ENCODE measurements at places on chromosomes 7 and 10.

GRCh38 chr10:15348579-15348978 lies 22.5 kb downstream of the FAM171A1 start:
- no peak for DNase-seq

DNA sequence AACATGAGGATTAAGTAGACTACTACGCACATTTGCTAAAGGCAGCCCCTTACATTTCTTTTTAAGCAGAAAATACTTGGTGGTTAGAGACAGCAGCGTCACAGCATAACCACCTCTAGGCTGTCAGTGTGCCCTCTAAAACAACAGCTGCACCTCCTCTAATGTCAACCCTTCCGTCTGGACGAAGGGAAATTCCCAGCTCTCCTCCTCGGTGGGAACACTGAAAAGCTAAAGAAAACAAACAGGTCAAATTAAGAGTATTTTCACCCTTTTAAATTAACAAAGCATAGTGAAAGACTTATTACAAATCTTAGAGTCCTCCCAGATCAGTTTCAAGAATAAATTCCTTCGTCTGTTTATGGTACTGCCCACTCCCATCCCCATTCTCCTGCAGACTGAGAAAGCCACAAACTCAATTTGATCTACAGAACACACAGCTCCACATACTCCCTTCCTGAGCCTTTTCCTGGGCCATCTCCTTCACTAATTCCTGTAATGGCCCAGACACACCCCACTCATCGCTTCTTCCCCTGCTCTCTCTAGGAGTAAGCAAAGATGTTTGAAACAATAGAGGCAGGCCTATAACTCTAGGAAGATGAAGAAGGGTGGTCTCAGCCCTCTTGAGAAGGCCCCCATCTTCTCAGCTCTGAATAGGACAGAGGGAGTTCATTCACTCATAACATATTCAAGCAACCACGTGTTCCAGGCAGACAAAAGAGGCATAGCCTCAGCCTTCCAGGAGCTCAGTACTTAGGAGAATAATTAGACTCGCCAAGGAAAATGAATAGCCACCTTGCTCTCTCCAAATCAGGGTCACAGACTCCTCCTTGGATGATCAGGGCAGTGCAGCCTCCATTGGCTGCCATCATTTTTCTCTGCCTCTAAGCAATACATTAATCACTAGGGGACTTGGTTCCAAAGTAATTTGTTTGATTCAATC lies 47.5 kb upstream of the HNRNPH3 start:
- DNase-seq: no peak

GRCh38 chr7:114832906-114833595 lies 88.8 kb upstream of the MDFIC start:
- DNase-seq: no peak

- DNase-seq: peak; percentile 79
Measured at GRCh38 chr7:106057962-106058927, 53.9 kb downstream of the SYPL1 start.

DNA sequence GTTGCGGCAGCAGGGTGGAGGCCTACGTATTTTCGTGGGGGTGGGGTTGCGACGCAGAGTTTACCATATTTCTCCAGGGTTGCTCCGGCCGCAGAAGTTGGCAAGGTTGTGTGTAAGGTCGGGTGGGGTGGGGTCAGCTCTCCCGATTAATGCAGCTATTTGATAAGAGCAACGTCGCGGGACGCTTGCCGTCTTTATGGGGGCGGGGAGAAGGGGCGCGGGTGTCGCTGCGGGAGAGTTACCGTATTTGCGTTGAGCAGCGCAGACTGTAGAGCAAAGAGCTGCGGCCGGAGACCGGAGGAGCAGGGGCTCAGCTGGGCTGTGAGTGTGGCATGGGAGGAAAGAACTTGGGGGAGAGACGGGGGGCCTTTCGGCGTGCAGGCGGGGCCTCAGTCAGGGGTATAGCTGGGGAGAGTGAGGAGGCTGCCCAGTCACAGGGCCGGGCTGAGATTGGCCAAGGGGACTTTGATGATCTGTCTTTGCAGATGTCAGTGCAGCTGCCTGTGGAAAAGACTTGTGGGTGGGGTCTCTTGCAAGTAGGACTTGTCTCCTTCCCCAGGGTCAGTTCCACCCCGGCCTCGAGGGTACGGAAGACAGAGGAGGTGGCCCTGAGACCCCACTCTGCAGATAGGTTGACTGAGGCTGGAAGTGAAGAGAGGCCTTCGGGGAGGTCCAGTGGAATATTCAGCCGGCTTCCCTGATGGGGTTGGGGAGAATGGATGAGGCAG lies 26.6 kb downstream of the ZNF775 start:
- peak; percentile 86 for DNase-seq

- no peak for DNase-seq
Measured at GRCh38 chr10:124693801-124694416, 50.3 kb downstream of the FAM53B start.

DNA sequence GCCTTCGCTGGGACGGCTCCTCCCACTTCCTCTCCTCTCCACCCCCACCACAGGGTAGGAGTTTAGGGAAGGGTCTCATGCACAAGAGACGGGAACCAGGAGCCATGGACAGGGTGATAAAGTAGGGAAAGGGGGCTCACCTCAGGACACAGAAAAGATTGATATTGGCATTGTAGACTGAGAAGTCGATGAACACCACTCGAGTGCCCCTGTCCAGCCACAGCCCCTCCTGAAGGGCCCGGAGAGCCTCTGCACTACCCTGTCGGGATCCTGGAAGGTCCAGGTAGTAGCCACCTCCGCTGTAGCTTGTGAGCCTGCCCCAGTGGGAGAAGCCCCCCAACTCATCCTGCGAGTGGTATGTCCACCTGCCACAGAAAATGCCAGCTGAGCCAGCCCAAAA lies 10.8 kb upstream of the BLOC1S2 start:
- DNase-seq: no peak

- DNase-seq: no peak
Measured at GRCh38 chr7:158698657-158699195, 5.9 kb downstream of the NCAPG2 start.

DNA sequence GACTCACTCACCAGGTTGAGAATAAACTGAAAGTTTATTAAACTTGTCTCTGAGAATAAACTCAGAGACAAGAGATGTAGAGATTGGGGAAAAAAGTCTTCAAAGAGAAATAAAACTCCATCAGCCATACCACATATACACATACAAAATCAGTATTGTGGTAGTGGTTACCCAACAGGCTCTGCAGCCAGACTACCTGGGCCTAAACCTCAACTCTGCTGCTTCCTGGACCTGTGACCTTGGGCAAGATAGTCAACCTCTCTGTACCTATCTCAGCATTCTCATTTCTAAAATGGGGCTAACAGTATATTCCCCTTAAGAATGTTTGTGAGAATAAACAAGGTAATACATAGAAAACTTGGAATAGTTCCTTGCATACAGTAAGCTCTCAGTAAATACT lies 15.3 kb downstream of the TPK1 start:
- DNase-seq: no peak

- peak; percentile 67 for DNase-seq
Measured at GRCh38 chr7:1883031-1883761, 213.1 kb downstream of the ELFN1 start.

DNA sequence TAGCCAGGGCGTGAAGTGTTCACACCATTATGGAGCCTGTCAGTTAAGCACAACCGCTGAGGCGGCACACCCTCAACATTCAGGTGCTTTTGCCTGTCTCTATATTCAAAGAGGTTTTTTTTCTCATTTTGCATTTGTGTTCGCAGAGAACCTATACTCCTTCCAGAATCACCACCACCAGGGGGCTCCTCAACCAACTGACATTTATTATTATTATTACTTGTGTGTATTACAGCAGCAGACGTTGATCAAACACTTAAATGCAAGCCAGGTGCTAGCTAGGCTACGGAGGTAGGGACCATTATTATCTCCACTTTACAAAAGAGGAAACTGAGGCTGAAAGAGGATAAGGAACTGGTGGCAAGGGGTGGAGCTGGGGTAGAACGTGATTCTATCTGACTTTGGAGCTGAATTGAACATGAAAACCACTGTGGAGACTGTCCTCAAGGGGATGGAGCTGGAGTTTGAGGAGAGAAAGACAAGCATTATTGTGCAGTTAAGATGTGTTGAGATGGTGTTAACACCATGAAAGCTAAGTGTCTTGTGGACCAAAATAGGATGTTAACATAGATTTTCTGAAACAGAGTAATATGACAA lies 133.8 kb upstream of the PLXNA4 start:
- no peak for DNase-seq

DNA sequence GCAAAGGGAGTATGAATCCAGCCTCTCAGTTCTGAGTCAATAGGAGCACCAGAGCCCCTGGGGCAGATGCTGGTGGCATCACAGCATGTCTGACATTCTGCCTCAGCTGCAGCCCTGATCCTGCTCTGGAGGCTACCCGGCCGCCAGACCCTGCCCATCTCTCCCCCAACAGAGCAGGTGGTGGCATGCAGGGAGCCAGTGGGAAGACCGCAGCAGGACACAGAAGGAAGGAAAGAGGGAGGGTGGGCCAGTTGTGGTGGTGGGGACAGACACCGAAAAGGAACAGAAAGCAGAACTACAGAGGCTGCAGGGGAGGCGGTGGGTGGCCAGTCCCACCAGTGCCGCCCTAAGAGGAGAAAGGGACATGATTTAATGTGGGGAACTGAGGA lies 35.3 kb downstream of the BLNK start:
- DNase-seq: no peak

DNA sequence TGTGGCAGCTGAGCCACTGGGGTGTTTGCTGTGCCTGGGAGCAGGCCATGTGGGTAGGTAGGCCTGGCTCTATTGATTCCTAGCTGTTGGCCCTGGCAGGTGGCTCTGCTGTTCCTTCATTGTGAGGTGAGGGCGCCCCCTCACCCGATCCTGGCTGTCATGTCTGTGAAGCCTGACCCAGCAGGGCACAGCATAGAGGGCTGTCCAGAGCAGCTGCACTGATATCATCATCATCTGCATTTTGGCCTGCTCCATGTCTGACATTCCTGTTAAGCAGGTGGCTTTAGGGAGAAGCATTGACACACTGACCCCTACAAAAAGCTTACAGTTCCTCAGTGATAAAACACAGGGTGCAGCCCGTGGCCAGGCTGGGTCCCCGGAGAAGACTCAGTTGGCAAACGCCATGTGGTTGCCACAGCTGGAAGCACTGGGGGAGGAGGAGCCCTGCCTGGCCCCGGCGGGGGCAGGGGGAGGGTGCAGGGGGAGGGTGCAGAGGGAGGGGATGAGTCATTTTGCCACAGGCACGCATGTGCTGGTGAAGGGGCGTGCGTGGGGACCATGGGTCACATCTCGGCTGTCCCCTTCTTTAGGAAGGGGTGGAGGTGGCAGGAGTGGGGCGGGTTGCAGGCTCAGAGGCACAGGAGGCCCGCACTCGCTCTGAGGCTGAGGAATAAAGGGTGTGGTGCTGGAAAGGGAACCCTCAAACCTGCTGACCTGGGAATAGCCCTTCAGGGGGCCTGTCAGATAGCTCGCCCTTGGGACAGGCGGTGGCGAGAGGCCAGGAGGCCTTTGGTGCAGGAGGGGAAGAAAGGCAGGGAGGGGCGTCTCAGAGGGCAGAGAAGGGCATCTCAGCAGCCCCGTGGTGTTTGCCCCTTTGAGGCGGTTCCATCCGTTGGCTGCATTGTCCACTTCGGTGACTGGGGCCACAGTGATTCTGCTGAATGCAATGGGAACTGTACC lies 31.6 kb downstream of the IKZF1 start:
- DNase-seq: no peak

- DNase-seq: no peak
Measured at GRCh38 chr10:97117372-97117771, 68.4 kb downstream of the SLIT1 start.

DNA sequence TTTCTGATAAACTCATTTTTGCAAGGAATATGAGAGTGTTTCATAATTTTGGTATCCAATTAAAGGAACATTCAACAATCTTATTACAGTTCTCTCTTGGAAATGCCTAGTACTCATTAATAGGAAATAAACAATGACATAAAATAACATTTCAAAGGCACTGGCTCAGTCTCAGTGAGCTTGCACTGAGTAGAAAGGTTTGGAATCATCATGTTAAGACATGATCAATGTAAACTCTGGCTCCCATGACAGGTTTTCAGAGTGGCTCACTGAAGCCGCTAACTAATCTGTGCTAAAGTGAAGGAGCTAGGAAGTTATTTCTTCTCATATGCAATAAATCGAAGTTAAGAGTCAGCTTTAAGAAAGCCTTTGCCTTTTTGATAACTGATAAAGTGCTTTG lies 203.3 kb upstream of the HGF start:
- no peak for DNase-seq

- no peak for DNase-seq
Measured at GRCh38 chr10:27771231-27771630, 25.6 kb upstream of the MKX start.

DNA sequence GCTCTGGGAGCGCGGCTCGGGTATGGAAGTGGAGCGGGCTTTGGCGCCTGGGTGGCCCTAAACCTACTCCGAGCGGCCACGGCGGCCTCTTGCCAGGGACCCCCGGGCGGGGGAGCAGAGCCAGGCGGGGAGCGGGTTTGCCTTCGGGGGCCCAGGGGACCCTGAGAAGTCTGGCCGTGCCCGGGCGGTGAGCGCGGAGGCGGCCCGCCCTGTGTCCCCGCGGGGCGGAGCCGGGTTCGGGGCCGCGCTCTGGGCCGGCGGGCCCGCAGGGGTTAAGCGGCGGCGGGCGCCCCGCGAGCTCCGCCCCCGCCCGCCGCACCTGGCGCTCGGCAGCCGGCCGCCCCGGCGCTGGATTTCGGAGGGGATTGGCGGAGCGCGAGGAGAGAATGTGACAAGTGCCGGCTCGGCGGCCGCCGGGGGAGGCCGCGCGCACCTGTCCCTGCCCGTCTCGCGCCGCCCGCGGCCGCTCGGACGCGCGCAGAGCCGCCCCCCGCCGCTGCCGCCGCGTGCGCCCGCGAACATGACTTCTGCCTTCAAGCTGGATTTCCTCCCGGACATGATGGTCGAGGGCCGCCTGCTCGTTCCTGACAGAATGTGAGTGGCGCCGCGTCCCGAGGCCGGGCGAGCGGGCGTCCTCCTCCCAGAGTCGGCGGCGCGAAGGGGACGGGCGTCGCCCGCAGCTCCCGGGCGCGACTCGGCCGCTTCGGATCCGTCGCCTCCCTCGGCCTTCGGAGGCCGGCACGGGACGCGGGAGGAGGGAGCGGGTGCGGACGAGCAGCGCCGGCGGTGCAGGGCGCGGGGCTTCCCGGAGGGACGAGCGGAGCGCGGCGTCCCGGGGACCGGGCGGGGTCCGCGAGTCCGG lies at the start of gene CELF2:
Gene CELF2 (plus strand): TSS at position 303 of the 862 bp plus-strand sequence. CDS start 218 bp downstream, at position 521.
- no peak for DNase-seq

DNA sequence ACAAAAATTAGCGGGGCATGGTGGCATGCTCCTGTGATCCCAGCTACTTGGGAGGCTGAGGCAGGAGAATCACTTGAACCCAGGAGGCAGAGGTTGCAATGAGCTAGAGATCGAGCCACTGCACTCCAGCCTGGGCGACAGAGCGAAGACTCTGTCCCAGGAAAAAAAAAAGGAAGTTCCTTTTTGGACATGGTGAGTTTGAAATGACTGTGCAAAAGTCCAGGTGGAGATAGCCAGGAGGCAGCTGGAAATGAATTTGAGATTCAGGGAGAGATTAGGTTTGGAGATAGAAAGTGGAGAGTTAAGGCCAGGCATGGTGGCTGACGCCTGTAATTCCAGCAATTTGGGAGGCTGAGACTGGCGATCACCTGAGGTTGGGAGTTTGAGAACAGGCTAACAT lies 139.1 kb downstream of the MARCHF5 start:
- no peak for DNase-seq
